ENCODE measurements at places on chromosomes 3 and 15.
A peak's percentile ranks its signal among the peaks of the same experiment; 100 is the strongest.

DNA sequence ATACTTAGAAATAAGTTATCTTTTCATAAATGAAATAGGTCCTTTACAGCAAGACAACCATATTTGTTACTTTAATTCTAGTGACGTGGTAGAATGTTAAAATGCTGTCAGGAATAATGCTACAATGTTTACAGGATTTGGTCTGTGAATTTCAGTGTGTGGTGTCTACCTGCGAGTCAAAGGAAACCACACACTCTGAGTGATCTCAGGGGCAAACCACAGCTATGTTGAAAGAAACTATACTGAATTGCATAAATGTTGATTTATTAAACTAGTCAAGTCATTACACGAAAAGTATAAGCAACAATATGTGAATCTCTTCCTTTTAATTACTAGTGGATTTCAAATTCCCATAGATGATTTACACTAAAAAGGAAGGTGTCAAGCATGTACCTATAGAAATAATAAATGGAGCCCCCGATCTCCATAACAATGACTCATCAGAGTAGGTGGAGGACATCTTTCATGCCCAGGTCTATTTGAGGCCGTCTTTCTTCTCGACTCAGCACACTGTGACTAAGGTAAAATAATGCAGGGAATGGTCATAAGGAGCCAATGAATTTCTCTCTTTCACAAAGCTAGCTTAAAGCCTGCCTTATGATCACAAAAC is 463.0 kb downstream of the ERC2 start:
- no peak for DNase-seq

DNA sequence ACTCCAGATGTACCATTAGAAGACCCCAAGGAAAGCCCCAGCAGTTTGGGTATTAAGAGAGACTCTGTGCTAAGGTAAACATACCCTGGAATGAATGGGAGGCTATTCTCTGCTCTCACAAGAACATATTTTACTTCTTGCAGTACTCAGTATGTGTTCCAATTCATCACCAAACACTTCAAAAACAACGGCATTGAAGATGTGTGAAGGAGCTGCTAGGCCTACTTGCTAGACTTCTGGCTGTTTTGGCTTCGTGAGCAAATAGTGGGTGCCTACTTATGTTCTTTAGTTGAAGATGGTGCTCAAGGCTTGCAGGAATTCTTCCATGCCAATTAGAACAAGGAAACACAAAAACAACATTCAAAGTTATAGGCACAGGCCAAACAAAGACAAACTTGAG is 514.5 kb downstream of the ROBO1 start:
- DNase-seq = no peak

DNA sequence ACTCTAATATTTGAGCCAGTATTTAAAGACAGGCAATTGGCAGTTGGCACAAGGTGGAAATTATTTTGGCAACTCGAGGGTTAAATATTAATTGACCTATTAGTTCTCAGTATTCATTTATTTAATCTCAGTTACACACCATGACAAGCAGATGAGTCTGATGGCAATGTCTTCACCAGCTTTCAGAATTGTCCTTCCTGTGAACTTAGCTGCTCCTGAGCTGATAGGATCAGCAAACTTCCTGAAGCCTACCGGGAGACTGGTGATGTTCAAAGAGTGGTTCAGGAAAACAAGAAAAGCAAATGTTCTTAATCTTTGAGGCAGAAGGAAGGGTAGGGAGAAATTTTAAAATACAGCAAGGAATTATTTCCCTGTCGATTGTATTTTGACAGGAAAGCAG is 522.2 kb downstream of the SOX2 start:
- DNase-seq = no peak

- DNase-seq = no peak
These were observed 195.6 kb upstream of the CFAP20DC start for GRCh38 chr3:59245300-59245858.

- no peak for DNase-seq
These were observed 239.3 kb upstream of the ZNF717 start for GRCh38 chr3:76024640-76025039.

GRCh38 chr15:35624881-35625280 is 78.9 kb upstream of the DPH6 start:
- peak; percentile 82 for DNase-seq

DNA sequence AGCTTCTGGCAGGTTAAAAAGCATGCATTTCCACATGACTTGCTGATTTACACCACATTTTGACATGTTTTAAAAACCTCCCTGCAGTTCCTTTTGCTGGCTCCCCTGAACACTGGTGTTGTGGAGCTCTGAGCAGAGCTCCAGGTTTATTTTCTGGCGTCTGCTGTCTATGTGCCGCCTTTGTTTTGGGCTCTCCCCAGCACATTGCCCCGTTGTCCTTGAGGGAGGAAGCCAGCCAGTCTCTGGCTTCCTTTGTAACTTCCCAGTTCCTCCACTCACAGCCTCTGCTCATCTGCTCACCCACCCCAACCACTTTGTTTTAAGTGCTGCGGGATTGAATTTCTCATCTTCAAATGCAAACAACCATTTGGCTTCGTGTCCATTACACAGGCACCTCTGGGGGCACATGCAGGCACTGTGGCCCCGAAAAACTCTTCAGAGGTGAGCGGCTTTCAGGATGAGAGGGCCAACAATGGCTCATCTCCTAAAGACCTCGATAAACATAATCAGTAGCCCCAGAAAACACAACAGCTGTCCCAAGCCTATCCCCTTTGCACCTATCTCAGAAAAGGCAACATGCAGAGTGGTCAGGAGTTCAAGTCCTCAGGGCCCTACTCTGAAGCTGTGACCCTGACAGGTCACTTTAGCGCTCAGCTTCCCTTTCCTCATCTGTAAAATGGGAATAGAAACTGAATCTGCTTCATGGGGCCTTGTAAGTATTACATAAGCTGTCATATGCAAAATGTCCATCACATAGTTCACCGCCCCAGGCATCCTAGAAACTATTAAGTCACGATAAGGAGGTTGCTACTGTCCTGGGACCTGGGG is 1.3 kb upstream of the MEF2A start:
- DNase-seq = no peak

GRCh38 chr15:38091078-38091645 is 156.7 kb downstream of the TMCO5A start:
- DNase-seq = no peak

DNA sequence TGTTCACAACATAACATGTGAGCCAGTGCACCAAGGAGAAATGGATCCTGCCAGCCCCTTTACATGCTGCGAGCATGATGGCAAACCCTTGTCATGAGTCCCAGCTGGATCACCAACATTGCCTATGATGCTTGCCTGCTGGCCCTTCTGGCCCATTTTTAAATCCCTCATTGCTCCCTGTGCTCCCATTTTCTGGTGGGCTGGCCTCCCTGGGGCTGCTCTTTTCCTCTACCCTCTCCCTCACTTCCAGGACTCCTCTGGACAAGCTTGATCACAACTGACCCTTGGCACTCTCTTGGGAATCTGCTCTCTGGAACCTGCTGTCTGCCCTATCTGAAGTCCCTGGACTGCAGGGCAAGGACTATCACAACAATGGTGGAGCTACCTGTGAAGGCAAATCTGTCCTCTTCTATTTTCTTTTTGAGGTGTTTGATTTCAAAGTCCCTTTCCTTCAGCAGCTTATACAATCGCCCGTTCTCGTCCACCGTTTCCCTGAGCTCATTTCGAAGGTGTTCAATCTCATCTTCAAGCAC is 16.3 kb downstream of the CCDC13 start:
- DNase-seq = no peak

DNA sequence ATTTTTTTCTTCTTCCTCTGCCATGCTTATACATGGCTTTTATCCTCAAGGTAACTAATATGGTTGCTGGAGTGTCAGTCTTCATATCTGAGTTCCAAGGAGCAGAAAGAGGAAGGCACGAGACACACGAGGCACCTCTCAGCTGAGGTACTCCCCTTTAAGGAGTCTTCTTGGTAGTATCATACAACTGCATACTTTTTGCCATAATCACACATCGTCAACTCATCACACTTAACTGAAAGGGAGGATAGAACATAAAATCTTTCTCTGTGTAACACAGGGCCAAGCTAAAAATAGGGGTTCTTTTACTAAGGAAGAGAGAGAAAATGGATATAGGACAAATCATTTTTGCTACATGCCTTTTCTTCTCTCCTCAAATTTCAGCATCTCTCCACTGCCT is 104.2 kb downstream of the OXSM start:
- no peak for DNase-seq

DNA sequence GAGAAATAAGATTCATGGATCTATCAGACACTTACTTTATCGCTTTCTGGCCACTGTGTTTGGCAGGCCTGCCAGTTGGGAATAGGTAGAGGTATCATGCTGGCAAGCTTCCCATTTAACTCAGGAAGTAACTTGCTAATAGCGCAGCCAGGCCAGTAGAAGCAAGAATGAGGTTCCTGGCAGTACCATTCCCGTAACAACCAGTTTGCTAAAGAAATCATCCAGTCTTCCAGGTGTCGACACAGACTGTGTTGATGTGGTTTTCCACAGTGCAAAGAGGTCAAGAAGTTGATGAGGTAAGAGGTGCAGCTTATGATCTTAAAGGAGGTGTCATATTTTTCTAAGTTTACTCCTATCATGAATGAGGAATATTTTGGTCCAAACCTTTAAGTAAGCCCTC is 46.2 kb downstream of the DPH6 start:
- no peak for DNase-seq

DNA sequence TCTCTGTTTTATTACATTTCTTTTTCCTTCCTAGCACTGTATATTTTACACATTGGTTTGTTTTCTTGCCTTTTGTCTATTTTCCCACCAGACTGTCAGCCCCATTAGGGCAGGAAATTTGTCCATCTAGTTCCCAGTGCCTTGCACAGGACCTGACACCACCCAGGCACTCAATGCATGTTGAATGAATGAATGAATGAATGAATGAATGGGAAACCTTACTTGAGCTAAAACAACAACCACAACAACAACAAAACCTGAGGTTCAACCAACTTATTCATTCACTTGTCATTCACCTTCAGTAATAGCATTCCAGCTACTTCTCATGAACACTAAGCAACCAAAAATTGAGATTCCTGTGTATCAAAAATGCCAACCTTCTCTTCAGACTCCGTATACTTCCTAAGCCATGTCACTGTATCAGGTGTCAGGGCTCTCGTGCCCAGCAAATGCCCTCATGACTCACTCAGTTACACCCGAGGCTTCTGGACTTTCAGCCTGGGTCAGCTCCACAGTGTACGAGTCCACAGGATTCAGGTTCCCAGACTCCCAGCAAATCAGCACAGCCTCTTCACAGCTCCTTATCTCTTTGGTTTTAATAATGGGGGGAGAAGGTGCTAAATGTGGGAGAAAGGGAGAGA is 37.3 kb downstream of the FSD2 start:
- DNase-seq = no peak

DNA sequence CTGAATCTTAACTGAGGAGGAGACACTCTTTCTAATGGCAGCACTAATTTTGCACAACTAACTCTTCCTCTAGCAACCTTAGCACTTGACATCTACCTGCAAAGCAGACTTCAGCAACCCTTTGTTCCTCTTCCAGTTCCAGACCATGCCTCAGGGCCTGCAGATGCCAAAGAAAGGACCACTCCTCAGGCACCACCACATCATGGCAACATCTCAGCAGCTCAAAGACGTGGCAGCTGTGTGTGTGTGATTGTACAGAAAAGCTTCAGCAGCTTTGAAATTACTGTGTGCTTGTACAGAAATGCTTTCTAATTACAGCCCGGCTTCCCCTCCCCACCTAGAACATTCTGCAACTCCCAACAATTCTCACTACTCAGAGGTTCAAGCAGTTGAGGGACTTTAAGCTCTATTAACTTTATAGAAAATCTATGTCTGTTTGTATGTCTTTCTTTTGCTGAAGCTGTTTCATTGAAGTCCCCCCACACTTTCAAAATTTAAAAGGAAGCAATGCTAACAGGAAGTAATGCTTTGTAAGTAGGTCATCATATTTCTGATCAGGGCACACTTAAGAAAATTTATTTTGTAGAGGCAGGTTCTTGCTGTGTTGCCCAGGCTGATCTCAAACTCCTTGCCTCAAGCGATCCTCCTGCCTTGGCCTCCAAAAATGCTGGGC is 115.2 kb downstream of the CD47 start:
- DNase-seq = no peak

GRCh38 chr15:73518180-73518862 is 75.4 kb downstream of the REC114 start:
- no peak for DNase-seq

DNA sequence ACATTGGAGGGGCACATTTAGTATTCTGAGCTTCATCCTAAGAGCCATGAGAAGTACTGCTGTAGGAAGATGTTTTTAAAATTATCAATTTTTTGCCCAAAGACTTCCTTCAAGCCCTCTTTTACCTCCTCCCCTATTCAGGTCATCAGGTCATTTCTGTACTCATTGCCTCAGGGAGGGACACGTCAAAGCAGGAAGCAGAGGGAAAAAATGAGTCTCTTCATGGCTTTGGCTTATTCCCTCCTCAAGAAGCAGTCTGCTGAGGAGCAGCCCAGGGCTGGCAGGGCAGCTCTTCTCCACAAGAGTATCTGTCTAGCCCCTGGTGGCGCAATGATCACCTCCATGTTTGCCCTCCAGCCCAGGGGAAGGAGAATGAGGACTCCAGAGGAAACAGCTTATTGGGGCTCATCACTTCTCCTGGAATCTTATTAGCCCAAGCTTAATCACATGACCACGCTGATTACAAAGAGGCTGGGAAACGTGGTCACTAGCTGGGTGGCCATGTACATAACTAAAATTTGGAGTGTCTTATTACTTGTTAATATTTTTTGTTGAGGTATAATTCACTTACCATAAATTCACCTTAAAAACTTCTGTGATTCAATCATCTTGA is 44.2 kb upstream of the GATA2 start:
- no peak for DNase-seq

- no peak for DNase-seq
These were observed 505.7 kb upstream of the ADAMTS9 start for GRCh38 chr3:65193531-65193930.

DNA sequence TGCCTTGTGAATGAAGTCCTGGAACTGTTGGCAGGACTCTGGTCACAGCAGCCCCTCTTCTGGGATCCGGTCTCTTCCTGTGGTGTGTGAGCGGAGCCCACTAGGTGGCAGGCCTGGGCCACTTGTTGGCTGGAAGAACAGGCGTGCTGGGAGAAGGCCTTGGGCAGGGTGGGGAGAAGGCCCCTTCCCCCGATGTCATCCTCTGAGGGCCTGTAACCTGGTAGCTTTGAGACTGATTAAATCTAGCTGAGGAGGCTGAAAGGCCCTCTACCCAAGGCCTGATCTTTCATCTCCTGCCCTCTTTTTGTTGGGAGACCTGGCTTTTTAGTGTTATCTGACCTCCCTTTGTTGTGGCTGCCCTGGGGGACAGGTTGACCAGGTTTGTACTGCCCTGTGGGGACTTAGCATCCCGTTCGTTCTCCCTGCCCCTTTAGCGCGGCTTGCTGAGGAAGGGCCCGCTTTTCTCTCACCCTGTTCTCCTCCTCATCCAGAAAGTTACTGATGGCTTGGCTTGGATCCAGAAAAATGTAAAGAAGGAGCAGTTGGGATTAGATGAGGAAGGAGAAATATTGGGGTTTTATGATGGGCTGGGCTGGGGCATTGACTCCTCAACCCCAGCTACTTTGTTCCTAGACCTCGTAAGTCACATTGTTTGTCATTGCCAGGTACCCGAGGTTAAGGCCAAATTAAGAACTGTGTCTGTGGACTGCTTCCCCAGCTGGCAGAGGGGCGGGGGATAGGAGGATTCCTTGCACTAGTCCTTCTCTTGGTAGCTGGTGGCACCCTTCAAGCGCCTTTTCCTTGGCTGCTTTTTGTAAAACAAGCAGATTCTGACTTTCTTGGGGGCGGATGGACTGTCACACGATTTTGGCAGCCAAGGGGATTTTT is 48.5 kb downstream of the CHCHD6 start:
- DNase-seq = peak; percentile 13
